ENCODE measurements at places on chromosomes 2 and 18. TPM values are rescaled to one million over a fixed set of nuclear protein-coding genes. Genes with fewer than 3 reads are reported as not detected.
A peak's percentile ranks its signal among the peaks of the same experiment; 100 is the strongest.

The IL36A gene
- polyA plus RNA-seq, result not detected

DNA sequence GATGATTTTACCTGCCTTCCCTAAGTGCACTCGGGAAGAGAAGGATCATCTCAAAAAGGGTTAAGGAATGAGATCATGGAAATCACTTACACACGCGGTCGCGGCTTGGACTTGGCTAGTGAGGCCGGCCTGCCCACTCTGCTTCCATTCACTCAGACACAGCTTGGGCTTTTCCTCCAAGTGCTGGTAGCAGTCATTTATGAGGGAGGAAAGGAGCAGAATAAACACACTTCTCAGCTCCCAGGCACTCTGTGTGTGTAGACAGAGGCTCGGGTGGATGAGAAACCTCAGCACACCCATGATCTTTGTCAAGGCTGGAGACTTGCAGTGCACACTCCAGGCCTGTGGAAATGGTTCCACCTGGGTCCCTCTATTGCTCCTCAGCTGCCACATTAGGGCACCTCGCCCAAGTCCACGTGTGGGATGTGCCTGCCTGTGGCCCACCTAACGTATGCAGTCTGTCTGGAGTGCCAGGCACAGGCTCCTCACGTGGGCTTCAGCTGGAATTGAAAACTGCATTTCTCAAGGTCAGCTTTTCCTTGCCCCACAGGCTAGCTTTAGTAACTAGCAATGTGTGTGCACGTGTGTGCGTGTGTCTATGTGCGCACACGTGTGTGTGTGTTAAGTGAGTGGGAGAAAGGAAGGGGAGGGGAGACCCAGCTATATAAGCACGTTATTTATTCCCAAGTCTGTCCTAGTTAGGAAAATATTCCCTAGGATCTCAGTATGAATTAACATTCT, 288.4 kb downstream of the SOX11 start:
- DNase-seq, result no peak

GRCh38 chr2:195055996-195056395, 601.0 kb upstream of the SLC39A10 start:
- no peak for DNase-seq

- DNase-seq, result peak; percentile 55
Observed at GRCh38 chr2:240060977-240061591, 7.8 kb upstream of the OR6B3 start.

DNA sequence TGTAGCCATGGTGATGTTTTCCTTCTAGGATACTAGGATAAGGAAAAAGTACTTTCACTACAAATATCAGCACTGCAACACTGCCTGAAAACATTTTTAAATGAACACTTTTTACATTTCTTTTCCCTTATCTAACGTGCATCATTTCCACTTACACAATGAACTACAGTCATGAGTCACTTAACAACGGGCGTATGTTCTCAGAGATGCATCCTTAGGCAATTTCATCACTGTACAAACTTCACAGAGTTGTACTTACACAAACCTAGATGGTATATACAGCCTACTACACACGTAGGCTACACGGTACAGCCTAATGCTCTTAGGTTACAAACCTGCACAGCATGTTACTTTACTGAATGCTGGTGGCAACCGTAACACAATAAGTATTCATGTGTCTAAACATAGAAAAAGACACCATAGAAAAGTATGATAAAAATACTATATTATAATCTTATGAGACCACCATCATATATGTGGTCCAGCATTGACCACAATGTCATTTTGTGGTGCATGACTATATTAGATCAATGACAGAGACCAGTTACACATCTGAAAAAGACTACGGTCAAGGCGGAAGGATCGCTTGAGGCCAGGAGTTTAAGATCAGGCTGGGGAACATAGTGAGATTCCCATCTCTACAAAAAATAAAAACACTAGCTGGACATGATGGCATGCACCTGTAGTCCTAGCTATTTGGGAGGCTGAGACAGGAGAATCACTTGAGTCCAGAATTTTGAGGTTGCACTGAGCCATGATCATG, 39.8 kb downstream of the WDR33 start:
- DNase-seq, result no peak

- DNase-seq, result no peak
Observed at GRCh38 chr2:133026536-133027177, 356.7 kb upstream of the LYPD1 start.

The EDAR gene
- polyA plus RNA-seq, result 3.5 TPM

The OR6B2 gene
- not detected for polyA plus RNA-seq

DNA sequence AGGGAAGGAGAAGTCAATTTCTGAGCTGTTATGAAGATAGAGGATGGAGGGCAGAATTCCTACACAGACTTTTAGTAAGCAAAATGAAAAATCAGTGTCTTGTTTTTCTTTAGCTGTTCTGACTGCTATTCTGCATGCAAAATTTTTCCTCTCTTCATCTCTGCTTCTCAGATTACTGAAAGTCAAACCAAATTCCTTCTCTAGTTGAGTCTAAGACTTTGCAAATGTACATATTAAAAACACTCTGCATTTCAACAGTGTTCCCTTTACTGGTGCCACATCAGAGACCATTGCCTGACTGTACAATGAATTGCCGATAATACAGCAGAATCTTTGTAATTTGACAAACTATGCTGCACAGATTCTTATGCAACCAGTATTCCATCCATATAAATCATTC, 198.8 kb downstream of the EXOC6B start:
- no peak for DNase-seq

DNA sequence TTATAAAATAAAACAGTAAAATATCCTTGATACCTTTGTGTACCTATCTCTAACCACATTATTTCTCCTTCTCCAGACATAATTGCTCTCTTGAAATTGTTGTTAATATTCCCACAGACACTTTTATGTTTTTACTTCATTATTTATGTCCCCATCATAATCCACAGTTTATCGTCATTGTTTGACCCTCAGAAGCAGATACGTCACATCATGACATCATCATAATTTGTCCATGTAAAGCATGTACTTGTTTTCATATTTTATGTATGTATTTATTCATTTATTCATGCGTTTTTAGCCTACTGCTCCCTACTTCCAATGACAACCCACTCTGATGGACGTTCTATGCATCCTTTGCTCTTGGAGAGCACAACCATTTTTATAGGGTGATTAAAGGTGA, 1406.9 kb upstream of the NXPH2 start:
- no peak for DNase-seq

The FAHD2A gene
- polyA plus RNA-seq, result 16.9 TPM

The GRB14 gene
- polyA plus RNA-seq, result not detected

DNA sequence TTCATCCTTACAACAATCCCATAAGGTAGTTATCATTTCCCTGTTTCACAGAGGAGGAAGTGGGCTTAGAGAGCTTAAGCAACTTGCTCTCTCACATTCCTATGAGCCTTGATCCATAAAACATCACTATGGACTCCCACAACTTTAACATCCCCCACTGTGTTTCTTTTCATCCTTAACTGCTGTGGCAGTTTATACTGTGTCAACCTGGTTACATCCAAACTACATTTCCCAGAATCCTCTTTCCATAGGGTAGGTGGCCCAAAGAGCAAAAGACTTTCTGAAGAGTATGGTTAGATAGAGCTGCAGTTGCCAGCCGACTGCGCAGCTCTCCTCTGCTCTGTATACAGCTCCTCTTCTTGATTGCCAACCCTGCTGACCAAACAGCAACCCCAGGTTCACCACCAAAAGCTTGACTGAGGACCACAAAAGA, 22.5 kb downstream of the MAP3K2 start:
- no peak for DNase-seq

GRCh38 chr18:45044787-45045186, 364.1 kb downstream of the SETBP1 start:
- DNase-seq, result no peak

- no peak for DNase-seq
Observed at GRCh38 chr2:219470429-219470828, 28.3 kb upstream of the GMPPA start.

The MRPL44 gene
- polyA plus RNA-seq, result 26.5 TPM

GRCh38 chr18:14974576-14974975, 226.6 kb downstream of the ANKRD30B start:
- no peak for DNase-seq

DNA sequence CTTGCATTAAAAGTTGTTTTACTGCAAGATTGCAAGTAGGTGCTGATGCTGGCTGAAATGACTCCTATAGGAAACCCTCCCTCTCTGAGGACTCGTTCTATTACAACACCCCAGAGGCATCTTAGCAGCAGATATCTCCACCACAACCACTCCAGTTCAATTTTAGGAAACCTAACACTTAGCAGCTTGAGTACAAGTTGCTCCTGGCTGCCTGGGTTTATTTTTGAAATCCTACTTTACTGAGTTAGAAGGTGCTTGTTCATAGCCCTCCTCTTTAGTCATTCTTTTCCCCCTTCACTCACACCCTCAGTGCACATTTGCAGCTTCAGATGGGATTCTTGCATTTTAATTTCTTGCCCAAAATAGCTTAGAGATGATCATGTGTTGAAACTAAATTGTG, 111.5 kb downstream of the MTCL1 start:
- DNase-seq, result no peak

DNA sequence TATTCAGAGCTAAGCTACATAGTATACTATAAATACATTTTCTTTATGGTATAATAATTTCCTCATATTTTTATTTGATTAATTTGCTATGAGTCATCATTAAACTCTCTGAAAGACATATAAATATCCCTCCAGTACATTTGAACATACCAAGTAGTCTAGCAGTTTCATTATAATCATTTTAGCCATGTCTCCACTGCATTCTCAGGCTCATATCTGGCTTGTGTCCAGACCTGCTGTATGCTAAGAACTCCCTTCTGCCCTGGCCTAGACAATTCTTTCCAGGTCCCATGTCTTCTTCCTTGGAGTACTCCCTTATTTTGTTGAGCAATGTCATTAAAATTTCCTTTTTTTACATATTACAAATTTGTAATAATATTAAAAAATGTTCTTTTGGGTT, 16.6 kb upstream of the DYNC1I2 start:
- DNase-seq, result no peak

The KCNG2 gene
- not detected for polyA plus RNA-seq

The ABHD3 gene
- 35.0 TPM for polyA plus RNA-seq

- no peak for DNase-seq
Observed at GRCh38 chr2:47007826-47008225, 92.2 kb upstream of the MCFD2 start.

The PLB1 gene
- polyA plus RNA-seq, result 0.91 TPM

- no peak for DNase-seq
Observed at GRCh38 chr2:240458044-240458899, 22.8 kb downstream of the GPC1 start.

- no peak for DNase-seq
Observed at GRCh38 chr2:14716319-14716718, 83.8 kb downstream of the LRATD1 start.

DNA sequence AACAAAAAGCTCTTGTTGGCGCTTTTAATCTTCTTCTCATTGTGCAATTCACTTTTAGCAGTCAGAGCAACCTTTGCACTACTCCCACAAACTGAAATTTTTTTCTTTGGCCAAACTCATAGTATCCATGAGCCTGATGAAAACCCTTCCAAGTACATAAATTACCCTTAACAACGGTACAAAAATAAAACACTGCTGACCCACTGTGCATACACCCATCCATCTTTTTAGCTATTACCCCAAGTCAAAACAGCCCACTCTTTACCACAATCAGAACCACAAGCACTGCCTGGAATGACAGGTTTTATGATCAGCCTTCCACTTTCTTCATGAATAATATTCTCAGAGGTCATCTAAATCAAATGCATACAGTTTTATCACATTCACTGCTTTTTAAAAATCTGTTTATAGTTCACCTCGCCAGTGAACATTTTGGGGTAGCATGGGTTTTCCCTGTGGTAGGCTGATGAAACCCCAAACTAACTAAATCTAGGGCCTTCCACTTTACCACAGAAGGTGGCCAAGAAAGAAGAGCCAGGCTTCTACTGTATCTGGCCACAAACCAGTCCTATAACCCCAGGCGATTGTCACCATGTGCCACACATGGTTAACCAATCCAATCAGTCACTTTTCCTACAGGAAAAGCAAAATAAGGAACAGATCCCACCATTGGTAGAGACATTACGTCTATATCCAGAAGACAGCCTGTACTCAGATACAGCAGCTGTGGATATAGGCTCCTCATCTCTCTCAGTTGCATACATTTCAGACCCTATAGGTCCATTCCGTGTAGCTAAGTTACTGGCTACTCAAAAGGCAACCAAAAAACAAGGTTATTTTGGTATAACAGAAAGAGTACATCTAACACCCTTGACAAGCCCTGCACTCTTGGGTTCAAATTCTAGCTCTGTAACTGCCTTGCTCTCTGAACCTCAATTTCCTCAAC, 171.3 kb downstream of the THADA start:
- no peak for DNase-seq

GRCh38 chr2:184041077-184041476, 557.3 kb upstream of the ZNF804A start:
- DNase-seq, result no peak

The MRO gene
- not detected for polyA plus RNA-seq

The ALPG gene
- not detected for polyA plus RNA-seq

GRCh38 chr2:70043252-70043875, 43.9 kb upstream of the PCBP1 start:
- DNase-seq, result peak; percentile 38

The PRADC1 gene
- 20.5 TPM for polyA plus RNA-seq

DNA sequence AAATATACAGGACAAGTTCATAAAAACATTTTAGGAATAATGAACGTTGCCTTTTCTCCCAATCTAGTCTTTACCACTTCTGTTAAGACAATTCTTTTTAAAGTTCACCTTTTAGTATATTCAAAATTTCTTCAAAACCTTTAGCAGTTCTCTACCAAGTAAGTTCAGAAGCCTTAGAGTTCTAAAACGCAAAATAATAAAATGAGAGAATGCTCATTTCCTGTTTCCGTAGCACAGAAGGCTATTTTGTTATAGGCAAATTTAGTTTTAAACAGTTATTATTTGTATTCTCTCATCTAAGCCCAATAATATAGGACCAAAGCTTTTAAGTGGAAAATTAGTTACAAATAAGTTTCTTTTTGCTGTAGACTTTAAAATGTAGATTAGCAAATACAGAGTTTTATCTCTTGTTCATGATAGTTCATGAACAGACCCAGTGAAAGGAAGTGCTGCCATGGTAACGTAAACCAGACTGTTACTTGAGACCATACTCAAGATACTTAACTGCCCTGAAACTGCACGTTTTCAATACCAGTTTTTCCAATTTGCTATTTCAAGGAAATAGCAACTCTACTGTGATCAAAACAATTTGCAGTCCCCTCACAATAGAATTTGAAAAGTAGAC, 173.1 kb upstream of the STON1 start:
- peak; percentile 58 for DNase-seq

GRCh38 chr2:226963528-226963927, 127.7 kb downstream of the RHBDD1 start:
- no peak for DNase-seq

- DNase-seq, result no peak
Observed at GRCh38 chr2:226180281-226180884, 619.2 kb downstream of the IRS1 start.

GRCh38 chr2:225120186-225120585, 77.9 kb upstream of the DOCK10 start:
- no peak for DNase-seq

The ARPC2 gene
- 1,042 TPM for polyA plus RNA-seq

All from CD4-positive, alpha-beta memory T cell (primary cell).